ENCODE measurements at places on chromosomes 1 and 21.

DNA sequence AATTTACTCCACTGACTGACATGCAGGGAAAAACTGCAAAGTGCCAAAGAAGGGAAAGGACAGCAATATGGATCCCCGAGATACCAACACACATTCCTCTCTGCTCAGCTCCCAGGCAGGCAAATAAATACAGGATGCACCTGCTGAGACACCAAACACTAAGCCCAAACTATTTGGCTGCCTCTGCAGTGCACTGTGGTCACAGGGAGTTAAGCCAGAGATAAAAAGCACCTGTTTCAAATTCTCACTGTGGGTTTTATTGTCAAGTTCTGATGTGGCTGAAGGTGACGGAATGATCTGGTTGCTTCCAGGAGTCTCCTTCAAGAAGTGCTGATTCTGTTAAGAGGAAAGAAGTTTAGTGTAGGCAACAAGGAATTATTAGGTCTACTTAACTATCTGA lies 17.7 kb downstream of the TEX38 start:
- no peak for DNase-seq

- peak; percentile 84 for DNase-seq
Observed at GRCh38 chr1:220527908-220528678, at the start of gene MARK1. Gene MARK1, plus strand, starts transcription at chr1:220528136. Its CDS starts 687 bp downstream, at chr1:220528823.

DNA sequence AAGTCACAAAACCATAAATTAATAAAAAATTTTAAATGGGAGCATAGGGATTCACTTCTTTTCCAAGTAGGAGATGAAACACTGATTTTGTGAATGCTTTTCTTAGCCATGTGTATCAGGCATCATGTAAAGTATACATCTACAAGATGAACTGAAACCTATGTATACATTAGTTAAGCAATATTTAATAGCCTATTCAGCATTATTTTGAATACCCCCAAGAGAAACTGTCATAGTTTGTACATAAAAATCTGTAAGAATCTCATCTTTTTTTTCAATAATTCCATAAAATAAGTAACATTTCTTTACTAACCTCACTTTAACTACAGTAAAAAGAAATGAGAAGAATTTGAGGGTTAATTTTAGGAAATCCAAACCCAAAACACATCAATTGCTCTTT lies 348.0 kb downstream of the KCNT2 start:
- no peak for DNase-seq

DNA sequence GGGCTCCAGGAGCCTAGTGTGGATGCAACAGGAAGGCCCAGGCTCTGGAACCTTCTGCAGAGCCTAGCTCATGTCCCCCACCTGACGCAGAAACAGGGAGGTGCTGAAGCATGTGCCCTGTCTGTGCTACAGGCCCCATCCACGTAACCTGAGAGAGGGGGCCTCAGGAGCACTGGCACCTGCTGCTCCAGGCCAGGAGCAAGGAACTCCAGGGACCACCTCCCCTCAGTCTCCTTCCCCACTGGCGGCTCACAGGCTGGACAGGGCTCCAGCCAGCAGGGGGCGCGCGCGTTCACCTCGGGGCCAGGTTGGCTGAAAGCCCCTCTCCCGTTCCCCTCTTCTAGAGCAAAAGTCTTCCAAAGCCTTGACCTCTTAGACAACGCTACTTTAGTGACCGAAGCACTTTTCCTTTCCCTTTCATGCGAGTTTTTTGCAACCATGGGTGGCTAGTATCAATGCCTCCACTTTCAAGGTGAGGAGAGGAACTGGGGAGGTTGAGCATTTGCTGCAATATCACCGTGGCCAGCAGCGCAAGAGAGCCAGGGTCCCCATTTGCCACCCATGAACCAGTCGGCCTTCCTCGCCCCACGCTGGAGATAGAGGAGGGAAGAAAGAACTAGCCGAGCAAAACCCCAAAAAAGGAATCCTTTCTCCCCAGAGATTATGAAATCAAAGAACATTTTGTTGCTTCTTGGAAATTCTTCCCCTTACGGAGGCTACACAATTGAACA lies 52.4 kb upstream of the GPR157 start:
- DNase-seq = peak; percentile 50

- no peak for DNase-seq
Observed at GRCh38 chr1:22517956-22518355, 45.3 kb upstream of the EPHA8 start.

GRCh38 chr1:47906009-47906432 lies 91.2 kb downstream of the TRABD2B start:
- no peak for DNase-seq

DNA sequence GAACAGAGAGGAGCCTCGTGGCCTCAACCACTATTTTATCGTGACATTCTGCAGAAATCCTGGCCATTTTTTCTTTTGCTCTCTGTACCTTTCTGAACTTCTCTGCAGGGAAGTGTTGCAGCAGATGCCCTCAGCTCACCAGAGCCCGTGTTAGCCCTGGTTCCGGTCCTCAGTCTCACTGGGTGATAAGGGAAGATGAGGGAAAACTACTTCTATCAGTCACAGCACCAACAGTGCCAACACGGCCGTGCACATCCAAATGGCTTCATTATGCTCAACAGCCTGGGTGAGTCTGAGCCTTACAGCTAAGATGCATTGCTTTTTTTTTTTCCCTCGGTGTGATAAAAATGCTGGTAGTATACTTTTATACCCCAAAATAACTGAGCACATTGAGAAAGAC lies 93.0 kb downstream of the KIF26B start:
- DNase-seq = no peak

GRCh38 chr1:109777436-109777835 lies 13.7 kb upstream of the EPS8L3 start:
- DNase-seq = peak; percentile 17

- no peak for DNase-seq
Observed at GRCh38 chr21:29315131-29315749, 16.5 kb downstream of the BACH1 start.

DNA sequence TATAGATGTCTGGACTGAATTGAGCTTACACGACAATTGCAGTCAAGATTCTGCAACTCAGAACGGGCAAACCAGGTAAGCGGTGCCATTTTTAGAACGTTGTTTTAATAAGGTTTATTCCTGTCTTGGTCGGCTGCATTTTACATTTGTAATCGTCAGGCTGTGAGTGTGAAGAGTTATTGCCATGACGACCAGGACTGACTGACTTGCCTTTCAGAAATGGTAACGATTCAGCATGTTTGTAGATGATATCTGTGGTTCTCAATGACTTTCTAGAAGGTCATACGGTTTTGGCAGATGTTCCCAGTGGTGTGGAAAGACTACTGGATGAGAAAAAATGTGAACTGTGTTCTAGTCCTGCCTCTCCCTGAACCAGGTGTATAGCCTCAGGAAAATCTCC lies 271.3 kb upstream of the B3GALT2 start:
- no peak for DNase-seq

GRCh38 chr1:37169743-37170275 lies 135.5 kb upstream of the GRIK3 start:
- no peak for DNase-seq

DNA sequence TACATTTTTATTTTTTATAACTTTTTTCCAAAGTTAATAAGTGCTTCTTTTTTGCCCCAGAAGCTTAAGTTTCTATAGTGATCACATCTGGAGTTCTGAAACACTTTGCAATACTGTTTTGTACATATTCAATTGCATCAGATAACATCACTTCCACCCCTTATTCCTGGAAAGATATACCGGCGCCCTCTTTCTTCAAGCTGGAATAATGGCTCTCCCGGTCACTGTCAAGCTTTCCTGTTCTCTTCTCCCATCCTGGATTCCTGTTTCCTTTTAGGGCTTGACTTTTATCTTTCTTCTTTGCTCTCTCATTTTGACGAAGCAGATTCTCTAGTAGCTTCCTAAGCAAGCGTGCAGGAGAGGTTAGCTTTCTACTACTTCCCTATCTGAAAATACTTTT lies 1866.8 kb downstream of the MRPL39 start:
- DNase-seq = no peak

- DNase-seq = no peak
Observed at GRCh38 chr1:236065509-236066005, 667 bp upstream of the NID1 start.

DNA sequence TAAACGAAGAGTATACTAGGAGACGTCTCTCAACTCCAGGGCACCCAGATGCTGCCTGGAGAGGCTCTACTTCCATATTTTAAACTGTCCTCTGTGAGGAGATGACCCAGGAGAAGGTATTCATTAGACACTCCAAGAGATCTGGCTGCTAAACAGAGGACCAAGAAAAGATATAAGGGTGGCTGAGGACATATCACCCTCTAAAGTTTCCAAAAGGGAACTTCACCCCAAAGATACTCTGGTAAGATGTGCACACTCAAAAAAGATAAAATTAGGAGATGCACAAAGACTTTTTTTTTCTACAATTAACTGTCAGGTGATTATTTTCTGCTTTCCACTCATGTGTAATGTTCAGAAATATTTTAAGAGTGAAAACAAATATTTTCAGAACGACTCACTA lies 1.4 kb downstream of the ZNF670 start:
- DNase-seq = no peak

DNA sequence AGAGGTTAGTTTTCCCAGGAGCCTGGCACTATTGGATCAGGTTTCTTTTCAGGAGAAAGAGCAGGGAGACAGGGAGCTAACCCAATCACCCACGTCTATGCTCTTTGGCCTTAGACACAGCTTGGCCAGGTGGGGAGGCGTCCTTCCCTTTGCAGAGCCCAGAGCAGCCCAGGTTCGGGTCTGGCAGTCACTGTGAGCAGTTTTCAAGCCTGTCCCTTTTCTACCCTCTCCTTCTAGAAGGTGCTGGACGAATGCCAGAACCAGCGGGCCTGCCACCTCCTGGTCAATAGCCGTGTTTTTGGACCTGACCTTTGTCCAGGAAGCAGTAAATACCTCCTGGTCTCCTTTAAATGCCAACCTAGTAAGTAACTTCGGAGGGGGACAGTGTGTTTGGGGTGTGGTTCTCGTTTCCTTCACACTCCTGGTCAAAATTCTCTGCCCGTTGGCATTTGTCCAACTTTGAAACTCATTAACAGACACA lies 44.9 kb downstream of the EVA1C start:
- DNase-seq = no peak

DNA sequence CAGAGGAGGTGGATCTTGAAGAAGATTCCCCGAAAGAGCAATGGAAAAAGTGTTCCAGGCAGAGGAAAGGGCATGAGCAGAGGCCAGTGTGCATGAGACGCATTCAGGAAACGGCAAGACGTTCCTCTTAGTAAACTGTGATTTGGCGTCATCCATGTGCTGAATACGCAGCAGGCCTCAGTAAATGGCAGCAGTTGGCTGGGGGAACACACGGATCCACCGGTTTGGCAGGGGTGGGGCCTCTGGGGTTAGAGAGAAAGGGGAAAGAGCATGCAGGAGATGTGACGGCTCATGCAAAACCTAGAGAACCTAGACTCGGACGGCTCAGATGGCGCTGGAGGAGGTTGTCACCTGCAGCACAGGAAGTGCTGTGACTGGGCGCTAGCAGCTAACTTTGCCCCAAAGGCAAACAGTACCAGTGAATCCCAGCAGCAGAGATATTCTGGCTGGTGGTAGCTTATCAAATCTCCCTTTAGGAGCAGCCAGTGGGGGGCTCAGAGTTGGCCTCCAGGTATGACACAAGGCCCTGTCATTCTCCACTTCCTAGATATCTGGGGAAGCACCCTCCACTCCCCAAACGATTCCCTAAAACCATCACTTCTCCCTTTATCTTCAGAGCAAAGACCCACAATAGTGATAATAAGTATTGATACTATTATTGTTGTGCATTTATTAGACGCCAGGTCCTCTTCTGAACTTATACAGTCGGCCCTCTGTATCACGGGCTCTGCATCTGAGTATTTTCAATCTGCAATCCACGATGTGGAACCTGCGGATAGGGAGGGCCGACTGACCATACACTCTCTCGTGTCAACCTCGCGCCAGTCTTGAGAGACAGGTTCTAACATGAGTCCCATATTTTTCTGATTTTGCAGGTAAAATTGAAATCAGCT lies 7.6 kb downstream of the LAPTM5 start:
- DNase-seq = no peak

GRCh38 chr21:43262427-43262826 lies 93.6 kb downstream of the CRYAA start:
- DNase-seq = no peak

Measured in femur (tissue), 1 donor.